ENCODE measurements at places on chromosomes 3 and 15.

DNA sequence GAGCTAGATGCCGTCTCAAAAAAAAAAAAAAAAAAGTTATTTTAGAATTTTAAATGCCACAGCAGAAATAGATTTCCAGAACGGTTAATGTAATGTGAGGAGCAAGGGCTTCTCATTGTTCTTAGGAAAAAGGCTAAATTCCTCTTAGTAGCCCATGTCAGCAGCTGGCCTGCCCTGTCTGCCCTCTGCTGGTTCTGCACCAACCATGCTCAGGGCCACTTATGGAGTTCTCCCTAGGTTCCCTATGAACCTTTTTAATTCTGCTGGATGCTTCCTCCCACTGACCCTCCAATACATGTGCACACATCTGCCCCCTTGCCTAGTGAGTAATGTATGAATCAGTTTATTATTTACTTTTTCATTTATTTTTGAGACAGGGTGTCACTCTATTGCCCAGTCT lies 32.2 kb upstream of the DPPA4 start:
- DNase-seq: no peak

GRCh38 chr15:69631978-69632377 lies 179.4 kb downstream of the RPLP1 start:
- no peak for DNase-seq

GRCh38 chr3:183764847-183765731 lies 60.3 kb downstream of the MAP6D1 start:
- DNase-seq: no peak

GRCh38 chr3:31275583-31275982 lies 257.1 kb upstream of the STT3B start:
- DNase-seq: no peak

DNA sequence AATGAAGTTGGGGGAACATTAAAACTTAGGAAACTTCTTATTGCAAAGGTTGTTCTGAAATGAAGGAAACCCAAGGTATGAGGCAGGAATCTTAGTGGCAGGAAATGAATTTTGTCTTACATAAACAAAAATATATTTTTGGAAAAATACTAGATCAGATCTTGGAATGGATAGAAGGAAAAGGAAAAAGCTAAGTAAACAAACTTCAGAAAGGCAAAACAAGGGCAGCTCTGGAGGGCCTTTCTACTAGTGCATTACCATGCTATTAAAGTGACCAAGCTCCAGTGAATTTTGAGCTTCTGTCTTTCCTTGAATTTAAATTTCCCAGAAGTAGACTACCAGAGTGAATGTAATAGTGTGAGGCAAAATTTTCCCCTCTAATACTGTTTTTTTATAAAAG lies 13.6 kb downstream of the ARL6 start:
- DNase-seq: no peak

DNA sequence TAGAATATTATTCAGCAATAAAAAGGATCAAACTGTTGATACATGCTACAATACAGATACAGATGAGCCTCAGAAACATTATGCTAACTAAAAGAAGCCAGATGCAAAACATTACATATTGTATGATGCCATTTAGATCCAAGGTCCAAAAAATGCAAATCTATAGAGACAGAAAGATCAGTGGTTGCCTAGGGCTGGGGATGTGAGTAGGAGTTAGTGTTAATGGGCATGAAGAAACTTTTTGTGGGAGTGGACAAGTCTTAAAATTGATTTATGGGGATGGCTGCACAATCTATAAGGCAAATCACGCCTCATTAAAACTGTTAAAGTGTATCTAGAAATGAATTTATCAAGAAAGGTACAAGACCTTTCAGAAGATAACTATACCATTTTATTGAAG lies 45.0 kb downstream of the EHHADH start:
- DNase-seq: no peak

- no peak for DNase-seq
These were observed 22.8 kb downstream of the CFAP100 start for GRCh38 chr3:126417515-126417914.

- no peak for DNase-seq
These were observed 54.5 kb downstream of the ATR start for GRCh38 chr3:142523921-142524566.

DNA sequence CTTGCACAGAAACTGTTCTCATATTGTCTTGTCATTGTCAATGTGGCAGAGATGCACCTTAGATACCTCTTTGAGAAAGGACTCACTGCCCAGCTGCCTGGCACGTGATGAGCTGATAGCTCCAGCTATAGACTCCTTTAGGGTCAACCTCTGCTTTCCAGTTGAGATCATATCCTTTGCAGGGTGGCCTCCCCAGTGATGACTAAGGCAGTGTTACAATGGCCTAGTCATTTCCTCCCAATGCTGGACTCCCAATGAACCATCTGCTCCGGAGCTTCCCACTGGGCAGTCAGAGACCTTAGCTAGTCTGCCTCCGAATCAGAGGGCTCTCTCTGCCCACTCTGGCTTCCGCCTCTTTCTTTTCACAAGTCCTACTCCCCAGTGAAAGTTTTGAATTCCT lies 79.5 kb downstream of the CHRD start:
- no peak for DNase-seq

DNA sequence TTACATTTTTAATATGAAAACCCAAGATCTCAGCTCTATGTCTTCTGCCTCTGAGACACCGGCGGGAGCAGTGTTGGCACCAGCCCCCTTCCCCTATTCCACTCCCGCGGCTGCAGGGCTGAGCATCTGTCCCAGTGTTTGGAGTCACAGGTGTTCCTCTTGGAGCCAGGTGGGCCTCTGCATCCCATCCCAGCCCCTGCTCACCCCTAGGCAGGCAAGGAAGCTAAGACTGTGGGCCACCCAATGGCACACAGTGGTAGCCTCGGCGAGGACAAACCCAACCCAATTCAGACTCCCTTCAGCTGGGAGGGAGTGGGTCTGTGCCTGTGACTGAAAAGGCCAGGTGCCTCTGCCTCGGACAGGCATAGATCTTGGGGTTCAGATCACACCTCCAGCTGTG lies 3.1 kb downstream of the CHST13 start:
- DNase-seq: no peak

GRCh38 chr3:113247675-113248458 lies 36.5 kb downstream of the BOC start:
- DNase-seq: no peak

GRCh38 chr3:168996622-168997021 lies 666.9 kb downstream of the MECOM start:
- DNase-seq: no peak

- peak; percentile 77 for DNase-seq
These were observed 60.5 kb downstream of the SPTSSB start for GRCh38 chr3:161310649-161311423.

Data from activated CD4-positive, alpha-beta T cell treated with anti-CD3 and anti-CD28 coated beads, Interleukin-2, amount 50 U/mL, for 16 hours (primary cell).